ENCODE measurements at places on chromosomes 12 and 14.

DNA sequence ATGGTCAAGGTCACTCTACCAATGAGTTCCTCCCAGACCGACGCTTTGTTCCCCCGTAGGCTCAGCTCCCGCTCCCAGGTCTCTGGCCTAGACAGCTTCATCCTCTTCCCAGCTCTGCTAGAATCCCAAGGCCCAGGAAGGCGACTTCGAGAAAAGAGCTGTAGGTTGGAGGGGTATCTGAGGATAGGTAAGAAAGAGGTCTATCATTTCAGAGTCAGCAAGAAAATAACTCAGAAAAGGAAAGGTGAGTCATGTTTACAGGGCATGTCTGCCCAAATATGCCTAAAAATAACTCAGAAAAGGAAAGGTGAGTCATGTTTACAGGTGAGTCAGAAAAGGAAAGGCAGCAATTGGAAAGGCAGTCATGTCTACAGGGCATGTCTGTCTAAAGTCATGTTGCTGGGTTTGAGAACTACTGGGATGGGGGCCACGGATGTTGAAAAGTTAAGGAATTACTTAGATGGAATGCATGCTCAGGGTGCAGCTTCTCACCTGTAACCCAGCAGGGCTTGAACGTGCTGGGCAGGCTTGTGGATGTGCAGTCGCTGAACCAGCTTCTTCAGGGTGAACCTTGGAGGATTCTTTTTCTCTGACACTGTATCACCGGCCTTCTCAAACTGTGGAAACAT, 12.2 kb downstream of the TEP1 start:
- DNase-seq = no peak

- peak; percentile 65 for DNase-seq
Observed at GRCh38 chr12:54596526-54596946, 8.1 kb upstream of the PPP1R1A start.

DNA sequence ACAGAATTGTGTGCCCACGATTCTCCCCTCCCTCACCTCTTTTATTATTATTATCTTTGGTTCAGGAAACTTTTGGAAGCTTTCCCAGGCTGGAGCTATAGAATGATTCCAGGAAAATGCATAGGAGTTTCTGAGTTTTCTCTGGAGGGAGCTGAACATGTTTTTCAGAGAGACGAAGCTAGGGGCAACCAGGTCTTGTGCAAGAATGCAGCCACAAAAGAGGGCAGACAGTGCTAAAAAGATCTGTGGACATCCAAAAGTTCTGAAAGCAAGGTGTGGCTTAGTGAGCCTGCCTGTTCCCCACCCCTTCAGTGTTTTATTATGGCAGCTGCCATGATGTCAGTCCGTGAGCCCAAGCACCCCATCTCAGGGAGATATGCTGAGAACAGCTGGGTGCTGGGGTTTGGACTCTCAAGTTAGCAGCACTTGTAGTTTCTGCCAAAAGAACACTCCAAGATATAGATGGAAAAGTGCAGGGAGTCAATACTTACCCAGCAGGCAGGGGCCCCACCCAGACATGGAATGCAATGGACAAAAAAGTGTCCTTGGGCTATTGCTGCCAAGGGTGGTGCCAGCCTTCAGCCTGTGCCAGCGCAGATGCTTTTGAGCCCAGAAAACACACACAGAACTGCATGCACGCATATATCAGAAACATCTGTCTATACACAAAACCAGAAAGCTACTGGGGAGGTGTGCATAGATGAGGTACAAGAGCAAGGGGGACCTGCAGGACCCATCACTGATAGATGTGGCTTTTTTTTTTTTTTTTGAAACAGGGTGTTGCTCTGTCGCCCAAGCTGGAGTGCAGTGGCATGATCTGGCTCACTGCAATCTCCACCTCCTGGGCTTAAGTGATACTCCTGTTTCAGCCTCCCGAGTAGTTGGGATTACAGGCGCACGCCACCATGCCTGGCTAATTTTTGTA, 17.0 kb upstream of the IRF2BPL start:
- DNase-seq = no peak

GRCh38 chr14:38745861-38746260, 357.2 kb downstream of the SEC23A start:
- no peak for DNase-seq

DNA sequence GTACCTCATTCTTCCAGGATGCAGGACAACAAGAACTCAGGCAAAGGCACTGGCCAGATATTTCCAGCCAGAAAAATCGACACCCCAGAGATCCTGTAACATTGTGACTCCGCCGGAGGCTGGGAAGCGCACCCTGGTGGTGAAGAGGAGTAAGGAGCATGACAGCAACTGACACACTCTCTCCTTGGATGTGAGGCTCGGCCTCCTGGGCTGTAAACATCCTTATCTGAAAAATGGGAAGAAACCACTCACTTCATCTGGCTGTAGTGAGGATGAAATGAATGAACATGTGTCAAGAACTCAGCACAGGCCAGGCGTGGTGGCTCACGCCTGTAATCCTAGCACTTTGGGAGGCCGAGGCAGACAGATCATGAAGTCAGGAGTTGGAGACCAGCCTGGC, 27.5 kb downstream of the TCHP start:
- DNase-seq = peak; percentile 43

DNA sequence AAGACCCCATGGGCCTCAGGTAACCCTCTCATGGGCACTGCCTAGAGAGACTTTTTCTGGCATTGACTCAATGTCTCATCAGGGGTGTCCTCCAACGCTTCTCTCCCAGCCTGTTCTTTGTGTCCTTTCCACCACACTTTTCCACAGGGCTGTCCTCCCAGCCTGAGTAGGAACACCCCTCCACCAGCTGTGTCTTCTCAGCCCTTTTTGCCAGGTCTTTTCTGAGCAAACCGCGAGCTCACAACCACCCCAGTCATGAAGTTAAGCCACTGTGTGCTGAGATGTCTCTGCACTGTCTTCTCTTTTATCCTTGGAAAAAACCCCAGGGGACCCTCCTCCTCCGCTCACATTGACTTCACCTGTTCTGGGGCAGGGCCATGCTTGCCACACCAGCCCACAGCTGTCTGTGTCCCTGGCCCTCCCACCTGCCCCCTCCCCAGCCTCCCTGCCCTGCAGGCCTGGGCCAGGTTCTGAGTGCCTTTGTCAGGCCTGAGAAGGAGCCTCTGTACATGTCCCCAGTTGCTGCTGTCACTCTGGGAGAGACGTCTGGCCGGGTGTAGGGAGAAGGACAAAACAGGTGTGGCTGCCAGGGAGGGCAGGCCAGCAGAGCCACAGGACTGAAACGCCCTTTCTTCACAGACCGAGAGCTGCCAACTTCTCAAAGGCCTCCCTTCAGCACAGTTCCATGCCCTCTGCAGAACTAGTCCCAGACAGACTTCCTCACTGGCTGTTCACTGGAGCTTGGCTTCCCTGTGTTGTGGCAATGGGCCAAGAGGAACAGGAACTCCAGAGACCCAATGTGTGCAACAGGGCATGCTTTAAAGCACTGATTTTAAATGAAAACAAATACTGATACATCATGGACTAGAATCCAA, 50.5 kb upstream of the PNMA1 start:
- no peak for DNase-seq

GRCh38 chr12:94012590-94012989, 135.8 kb upstream of the PLXNC1 start:
- DNase-seq = peak; percentile 14

DNA sequence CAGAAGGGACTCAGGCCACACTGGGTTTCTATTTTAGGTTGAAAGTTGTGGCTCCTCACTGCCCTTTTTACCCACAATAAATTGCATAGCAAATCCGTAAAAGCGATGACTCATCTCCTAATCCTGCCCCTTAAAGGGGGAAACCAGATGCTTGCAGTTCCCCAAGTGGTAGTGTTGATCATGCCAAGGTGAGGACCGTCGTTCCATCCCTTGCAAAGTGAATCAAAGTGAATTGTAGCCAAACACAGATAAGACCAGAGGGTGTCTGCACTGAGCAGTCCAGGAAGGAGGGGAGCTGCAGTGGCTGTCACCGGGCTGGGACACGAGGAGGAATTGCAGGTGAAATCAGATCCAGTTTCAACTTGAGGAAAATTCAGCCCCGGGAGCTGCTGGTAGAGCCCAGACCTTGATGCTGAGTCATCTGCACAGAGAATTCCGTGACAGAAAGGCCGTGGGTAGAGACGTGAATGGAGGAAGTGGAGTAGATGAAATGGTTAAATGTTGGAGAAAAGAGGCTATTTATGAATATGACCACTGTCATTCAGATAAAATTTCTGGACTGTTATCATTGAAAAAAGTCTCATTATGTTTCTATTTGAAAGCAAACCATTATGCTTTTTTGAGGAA, 44.2 kb upstream of the MMP17 start:
- DNase-seq = peak; percentile 52

DNA sequence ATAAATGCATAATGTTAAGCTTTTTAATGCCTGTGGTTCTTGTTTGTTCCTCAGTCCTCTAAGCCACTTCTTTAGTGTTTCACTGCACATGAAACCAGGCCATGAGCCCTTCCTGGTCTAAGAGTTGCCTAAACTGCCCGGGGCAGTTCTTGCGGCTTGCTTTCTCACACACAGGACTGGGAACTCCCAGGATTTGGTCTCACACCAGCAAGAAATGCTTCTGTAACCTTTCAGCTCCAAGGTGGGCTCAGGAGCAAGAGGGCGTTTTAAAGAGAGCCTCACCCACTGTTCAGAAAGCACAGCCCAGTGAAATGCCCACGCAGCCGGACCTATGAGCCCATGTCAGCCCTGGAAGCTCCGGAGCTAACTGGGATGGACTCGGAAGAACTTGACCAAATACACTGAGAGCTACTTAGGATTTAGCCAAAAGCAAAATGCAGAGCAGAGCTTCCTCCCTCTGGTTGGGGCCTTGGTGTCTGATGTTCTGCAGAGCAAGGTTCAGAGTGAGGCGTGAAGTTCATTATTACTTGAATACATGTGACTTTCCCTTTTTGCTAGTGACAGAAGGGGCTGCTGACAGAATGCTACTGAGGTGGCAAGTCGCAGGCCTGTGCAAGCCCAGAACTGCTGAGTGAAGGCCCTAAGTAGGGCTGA, 23.4 kb downstream of the SLC25A29 start:
- DNase-seq = no peak

DNA sequence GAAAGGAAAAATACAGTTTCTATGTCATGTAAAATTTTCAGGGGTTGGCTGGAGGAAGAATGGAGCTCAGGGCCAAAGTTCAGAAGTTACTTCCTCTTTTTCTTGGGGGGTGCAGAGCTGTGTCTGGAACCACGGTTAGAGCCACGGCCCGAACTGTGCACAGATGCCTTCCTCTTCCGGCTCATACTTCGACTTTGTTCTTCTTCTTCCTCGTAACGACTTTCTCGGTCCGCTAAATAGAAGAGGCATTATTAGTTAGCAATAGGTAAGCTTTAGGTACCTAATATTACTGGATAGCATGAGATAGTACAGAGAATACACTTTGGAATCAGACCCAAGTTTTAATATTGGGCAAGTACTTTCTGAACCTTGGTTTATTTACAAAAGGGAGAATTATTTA, 31.2 kb downstream of the SUPT16H start:
- peak; percentile 80 for DNase-seq

GRCh38 chr12:123522164-123522563, 11.4 kb downstream of the RILPL1 start:
- no peak for DNase-seq

DNA sequence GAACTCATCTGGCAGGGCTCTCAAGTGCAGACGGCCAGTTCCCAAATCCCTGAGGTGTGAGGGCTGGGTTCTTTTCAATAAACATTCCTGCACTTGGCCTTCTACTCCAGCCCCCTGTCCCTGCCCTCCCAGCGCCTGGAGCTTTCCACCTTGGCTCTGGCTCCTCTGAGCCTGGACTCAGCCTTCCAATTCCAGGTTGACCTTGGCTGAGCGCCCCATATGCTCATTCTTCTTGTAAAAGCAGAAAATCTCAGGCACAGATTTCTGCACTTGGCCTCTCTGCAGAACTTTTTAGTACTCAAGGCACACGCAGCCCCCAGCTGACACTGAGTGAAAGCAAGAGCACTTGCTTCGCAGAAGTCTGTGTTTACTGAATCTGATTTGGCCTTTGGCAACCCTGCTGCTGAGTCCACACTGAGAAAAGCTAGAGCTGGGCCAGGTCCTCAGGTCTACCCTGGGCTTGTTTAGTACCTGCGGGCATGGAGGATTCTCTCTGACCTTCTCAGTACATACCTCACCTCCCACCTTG, 222.7 kb downstream of the MSRB3 start:
- DNase-seq = no peak

- no peak for DNase-seq
Observed at GRCh38 chr12:46659032-46659650, 166.7 kb downstream of the SLC38A4 start.

- no peak for DNase-seq
Observed at GRCh38 chr12:28780096-28780495, 369.0 kb upstream of the FAR2 start.

DNA sequence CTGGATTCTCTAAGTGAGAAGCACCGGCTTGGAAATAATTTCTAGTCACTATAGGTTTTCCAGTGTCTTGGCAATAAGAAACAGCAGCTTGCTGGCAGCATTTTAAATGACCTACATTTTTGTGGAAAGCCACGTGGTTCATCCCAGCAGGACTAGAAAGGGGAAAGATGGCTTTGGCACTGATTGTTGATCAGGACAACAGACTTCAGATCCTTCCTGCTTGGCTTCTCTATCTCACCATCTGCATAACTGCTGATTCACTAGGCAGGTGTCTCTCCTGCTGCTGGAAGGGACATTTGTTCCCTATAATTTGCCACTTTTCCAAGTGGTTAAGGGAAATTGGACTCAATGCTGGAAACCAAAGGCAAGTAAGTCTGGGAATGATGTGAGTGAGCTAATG, 131.0 kb downstream of the TTC8 start:
- DNase-seq = no peak

DNA sequence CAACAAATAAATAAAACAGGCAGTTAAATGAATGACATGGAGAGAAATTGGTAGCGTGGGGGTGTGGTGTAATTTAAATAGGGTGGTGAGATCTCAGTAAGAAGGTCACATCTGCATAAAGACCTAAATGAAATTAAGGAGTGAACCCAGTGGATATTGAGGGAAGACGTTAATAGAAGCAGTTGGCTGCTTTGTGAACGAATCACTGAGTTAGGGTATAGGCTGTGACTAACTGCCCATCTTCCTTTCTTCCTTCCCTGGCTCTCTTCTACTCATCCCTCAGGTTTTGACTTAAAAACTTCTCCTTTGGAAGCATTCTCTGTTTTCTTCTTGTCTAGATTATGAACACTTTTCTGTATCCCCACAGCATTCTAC, 64.7 kb downstream of the BTG1 start:
- no peak for DNase-seq

DNA sequence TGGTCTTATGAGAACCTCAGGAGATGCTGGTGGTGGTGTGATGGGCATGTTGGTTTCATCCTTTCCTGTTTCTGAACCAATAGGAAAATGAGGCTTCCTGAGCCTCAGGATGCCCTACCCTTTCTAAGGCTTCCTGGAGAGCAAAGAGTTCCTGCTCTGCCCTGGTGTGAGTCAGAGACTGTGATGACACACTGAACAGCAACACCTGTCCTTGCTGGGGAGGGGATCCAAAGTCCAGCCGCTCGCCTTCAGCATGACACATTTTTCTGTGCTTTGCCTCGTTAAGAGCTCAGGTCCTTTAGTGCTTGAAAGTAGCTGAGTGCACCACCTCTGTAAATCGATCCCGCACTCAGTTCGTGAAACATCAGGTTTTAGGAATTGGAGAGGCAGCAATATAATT, 116.0 kb downstream of the CACNA1C start:
- no peak for DNase-seq

- DNase-seq = no peak
Observed at GRCh38 chr14:53888535-53889386, 67.9 kb downstream of the BMP4 start.

Data from common myeloid progenitor, CD34-positive (primary cell).